Activated T-cell treated with anti-CD3 and anti-CD28 coated beads for 4 hours (primary cell): ENCODE measurements at places on chromosomes 5 and 9.

- no peak for DNase-seq
Observed at GRCh38 chr9:129177443-129177790, 644 bp downstream of the IER5L start.

DNA sequence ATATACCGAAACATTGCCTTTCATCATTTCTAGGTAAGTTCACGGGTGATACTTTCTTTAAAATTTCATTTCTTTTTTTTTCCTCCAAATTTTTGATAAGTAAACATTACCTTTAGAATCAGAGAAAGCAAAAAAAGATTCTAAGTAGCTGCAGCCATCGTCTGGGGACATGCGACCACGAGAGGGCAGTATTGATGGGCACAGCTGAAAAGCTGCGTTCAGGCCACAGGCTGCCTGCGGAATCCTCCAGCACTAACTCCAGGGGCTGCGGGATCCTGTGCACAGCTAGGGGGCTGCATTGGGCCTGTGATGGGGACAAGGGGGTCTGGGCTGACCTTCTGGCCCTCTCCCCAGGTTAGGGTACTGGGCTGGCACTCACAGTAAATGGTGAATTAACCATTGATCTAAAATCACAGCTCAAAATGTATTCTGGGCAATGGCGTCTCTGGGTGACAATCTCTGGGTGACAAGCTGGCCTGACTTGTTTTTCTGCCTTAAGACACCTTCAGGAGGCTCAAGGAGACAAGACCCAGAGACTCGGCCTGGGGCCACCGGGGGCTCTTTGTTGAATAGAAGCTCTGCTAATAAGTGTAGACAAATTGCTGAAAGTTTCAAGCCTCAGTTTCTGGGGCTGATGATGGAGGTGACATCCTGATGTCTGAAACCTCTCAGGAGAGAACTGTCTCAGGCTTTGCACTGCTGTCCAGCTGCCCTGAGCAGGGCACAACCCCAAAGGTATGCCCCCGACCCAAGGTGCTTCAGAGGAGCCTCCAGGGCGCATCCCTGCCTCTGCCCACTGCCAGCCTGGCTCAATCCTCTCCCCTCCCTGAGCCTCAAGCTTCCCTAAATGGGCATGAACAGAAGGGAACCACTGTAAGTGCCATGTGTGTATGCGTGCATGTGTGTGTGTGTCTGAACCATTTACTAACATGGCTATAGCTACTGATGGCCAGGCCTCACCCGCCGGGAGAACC lies 44.3 kb upstream of the SARDH start:
- peak; percentile 58 for DNase-seq

GRCh38 chr9:115882911-115883310 lies 270.7 kb upstream of the PAPPA start:
- DNase-seq = no peak

GRCh38 chr9:135907006-135907430 lies 328 bp downstream of the CAMSAP1 start:
- DNase-seq = no peak

DNA sequence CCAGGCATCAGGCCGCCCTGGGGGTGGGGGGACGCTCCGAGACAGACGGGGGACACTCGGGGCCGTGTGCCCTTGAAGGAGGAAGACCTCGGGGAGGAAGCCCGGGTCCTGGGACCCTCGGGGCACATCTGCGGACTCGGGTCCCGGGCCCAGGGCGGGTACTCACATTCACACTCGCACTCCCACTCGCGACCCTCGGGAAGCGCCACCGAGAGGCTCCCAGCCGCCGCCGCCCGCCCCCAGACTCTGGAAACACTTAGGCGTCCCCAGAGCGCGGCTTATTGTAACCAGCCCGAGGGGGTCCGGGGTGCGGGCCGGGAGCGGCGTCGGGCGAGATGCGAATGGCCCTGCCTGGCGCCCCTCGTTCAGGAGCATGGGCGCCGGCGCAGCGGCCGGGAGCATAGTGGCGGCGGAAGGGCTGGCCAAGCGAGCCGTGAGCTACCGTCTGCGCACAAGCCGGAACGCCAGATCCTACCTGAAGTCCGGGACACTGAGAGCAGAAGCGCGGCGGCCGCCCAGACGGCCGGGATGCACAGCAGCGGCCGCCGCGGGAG lies 559 bp downstream of the ROR2 start:
- DNase-seq = no peak

- DNase-seq = no peak
Observed at GRCh38 chr9:134319306-134320125, 6.7 kb upstream of the RXRA start.

GRCh38 chr9:16023446-16023845 lies 470.6 kb downstream of the CCDC171 start:
- DNase-seq = no peak

DNA sequence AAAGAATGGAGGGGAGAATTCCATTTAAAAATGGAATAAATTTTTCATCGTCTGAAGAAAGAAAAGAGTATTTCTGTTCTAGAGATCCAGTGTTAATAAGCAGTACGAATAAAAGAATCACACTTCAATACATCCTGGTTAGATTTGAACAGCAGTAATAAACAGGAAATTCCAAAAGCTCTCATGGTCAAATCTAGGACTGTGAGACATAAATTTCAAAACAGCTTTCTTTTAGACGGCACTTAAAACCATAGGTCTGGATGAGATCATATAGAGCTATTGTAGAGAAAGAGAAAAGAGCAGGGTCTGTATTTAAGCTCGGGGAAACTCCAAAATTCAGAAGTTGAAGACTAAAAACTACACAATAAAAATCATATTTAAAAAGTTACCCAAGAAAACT lies 1006.9 kb upstream of the CTNND2 start:
- DNase-seq = no peak

GRCh38 chr9:122099271-122099869 lies 6.3 kb upstream of the TTLL11 start:
- DNase-seq = peak; percentile 73

DNA sequence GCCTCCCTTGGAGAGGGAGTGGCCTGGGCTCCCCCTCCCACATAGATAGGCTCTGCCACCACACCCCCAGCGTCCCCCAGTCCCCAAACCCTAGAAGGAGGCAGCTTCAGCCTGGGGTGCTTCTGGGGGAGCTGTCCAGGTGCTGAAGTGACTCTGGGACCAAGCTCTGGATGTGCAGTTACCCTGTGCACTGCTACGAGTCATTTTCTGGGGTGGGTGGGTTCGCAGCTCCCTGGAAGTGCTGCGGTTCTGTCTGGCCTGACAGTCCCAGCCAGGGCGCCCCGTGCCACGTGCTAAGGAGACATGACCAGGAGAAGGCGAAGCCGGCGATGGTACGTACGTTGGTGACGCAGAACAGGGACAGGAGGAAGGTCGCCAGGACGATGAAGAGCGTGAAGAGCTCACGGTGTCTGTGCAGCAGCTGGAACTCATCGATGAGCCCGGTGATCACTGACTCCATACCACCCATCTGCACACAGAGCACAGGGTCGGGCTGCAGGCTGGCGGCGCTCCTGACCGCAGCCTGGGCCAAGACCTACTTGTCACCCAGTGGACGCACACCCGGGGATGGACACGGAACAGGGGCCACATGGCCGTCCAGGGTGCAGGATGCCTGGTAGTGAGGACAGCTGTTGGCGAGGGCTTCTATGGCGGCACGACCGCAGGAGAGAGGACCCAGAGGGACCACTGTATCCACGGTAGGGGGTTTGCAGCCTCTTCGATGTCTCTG lies 35.7 kb downstream of the SLC6A3 start:
- no peak for DNase-seq

DNA sequence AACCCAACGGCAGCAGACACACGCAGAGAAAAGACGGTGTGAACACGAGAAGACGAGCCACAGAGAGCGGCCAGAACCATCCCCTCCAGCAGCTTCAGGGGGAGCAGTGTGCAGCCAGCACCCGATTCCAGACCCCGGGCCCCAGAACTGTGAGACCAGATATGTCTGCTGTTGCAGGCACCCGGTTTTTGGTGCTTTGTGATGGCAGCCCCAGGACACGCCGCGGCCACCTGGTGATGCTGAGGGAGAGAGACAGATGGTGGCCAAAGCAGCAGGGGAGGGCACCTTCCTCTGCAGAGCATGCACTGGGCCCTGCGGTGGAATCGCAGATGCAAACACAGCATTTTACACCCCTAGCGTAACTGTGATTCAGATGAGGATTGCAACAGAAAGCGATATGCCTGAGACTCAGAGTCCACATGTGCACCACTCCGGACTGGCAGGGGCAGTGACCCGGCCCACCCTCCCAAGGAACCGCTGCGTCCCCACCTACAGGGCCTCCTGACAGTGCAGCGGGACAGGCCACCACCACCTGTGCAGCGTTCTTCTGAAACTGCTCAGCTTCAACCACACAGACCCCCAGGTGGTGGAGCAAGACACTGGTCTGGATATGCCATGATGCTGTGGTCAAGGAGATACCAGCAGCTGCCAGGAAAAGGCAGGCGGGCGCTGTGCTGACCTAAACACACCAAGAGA lies 24.0 kb downstream of the ZDHHC11B start:
- no peak for DNase-seq

GRCh38 chr9:38006163-38006562 lies 62.9 kb downstream of the SHB start:
- no peak for DNase-seq

- no peak for DNase-seq
Observed at GRCh38 chr5:137695651-137696428, 40.0 kb downstream of the KLHL3 start.
